ENCODE measurements at places on chromosomes 7 and 10. TPM values are rescaled to one million over a fixed set of nuclear protein-coding genes. Genes with fewer than 3 reads are reported as not detected.
A peak's percentile ranks its signal among the peaks of the same experiment; 100 is the strongest.

- no peaks in the 10 kb centered on the region for H3K36me3 ChIP-seq
- H3K4me1 ChIP-seq = no peaks in the 10 kb centered on the region
- H3K27me3 ChIP-seq = no peaks in the 10 kb centered on the region
- DNase-seq = no peak
Measured at GRCh38 chr10:95835149-95835860, 72.5 kb upstream of the CC2D2B start.

DNA sequence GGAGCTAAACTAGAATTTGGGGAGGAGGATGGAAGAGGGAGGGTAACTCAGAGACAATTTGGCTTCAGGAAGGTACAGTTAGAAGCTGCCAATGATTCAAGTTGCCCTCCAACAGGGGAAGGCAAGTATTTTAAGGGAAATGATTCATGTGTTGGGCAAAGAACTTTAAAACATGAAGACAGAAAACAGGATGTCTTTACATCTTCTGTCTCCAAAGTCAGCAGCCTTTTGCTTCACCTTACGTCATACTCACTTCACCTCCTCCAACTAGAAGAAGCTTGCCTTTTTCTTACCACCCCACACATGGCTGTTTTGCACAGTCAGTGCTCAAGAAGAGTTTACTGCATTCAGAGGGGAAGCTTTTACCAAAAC lies 36.1 kb downstream of the PPP1R3C start:
- no peaks in the 10 kb centered on the region for H3K36me3 ChIP-seq
- no peak for DNase-seq
- H3K4me3 ChIP-seq = no peak overlapping the region
- no peaks in the 10 kb centered on the region for H3K27me3 ChIP-seq
- peak overlapping the region; percentile 36 for H3K27ac ChIP-seq
- H3K4me1 ChIP-seq = peaks cover 33% of the 10 kb centered on the region

Gene GALNT17
- 5.5 TPM for polyA plus RNA-seq

GRCh38 chr7:16801111-16801542 lies 3.7 kb downstream of the AGR2 start:
- no peaks in the 10 kb centered on the region for H3K36me3 ChIP-seq
- no peaks in the 10 kb centered on the region for H3K4me1 ChIP-seq
- H3K27me3 ChIP-seq = no peaks in the 10 kb centered on the region
- no peak overlapping the region for H3K4me3 ChIP-seq
- DNase-seq = no peak

DNA sequence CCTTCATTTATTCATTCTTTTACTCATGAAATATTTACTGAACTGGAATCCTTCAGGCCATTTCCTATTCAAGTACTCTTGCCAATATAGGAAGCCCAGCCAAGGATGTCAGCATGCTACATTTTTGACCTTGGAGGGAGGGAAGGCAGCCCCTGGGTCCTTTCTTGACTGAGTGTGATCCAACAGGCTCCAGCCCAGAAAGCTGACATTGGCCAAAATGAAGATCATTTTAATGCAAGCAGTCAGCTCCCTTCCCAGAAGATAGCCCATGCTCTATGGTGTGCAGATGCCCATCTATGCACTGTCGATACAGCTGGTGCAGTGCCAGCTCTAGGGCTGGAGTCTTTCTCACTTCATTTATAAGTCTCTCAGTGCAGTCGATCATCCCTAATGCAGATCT lies 646.0 kb downstream of the KCNMA1 start:
- no peaks in the 10 kb centered on the region for H3K27me3 ChIP-seq
- DNase-seq = no peak
- no peak overlapping the region for H3K27ac ChIP-seq
- H3K36me3 ChIP-seq = no peaks in the 10 kb centered on the region
- H3K4me3 ChIP-seq = no peak overlapping the region

Gene GPR37
- polyA plus RNA-seq = 0.60 TPM

GRCh38 chr10:10956681-10957542 lies 60.8 kb upstream of the CELF2 start:
- no peaks in the 10 kb centered on the region for H3K36me3 ChIP-seq
- H3K4me1 ChIP-seq = no peaks in the 10 kb centered on the region
- no peaks in the 10 kb centered on the region for H3K27me3 ChIP-seq
- no peak for DNase-seq
- no peak overlapping the region for H3K27ac ChIP-seq
- H3K4me3 ChIP-seq = no peak overlapping the region
